ENCODE measurements at places on chromosomes 6 and 20.

GRCh38 chr20:32468860-32469259, 110.7 kb downstream of the ASXL1 start:
- no peak for DNase-seq

DNA sequence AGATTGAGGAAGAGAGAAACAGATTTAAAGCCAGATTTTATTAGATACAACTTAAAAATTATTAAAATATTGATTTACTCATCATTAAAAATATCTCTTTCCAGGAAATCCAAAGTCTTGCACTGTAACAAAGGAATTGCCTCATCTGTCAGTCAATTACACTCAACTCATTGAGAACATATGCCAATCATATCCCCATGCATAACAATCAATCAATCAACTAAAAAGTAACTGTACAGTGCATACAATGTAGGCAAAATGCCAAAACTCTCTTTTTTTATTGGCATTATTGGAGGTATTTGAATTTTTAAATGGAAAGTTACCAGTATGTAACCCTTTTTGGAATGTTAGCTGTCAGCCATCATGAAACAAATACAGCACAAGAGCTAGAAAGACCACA, 45.3 kb upstream of the FAM83B start:
- DNase-seq: no peak

DNA sequence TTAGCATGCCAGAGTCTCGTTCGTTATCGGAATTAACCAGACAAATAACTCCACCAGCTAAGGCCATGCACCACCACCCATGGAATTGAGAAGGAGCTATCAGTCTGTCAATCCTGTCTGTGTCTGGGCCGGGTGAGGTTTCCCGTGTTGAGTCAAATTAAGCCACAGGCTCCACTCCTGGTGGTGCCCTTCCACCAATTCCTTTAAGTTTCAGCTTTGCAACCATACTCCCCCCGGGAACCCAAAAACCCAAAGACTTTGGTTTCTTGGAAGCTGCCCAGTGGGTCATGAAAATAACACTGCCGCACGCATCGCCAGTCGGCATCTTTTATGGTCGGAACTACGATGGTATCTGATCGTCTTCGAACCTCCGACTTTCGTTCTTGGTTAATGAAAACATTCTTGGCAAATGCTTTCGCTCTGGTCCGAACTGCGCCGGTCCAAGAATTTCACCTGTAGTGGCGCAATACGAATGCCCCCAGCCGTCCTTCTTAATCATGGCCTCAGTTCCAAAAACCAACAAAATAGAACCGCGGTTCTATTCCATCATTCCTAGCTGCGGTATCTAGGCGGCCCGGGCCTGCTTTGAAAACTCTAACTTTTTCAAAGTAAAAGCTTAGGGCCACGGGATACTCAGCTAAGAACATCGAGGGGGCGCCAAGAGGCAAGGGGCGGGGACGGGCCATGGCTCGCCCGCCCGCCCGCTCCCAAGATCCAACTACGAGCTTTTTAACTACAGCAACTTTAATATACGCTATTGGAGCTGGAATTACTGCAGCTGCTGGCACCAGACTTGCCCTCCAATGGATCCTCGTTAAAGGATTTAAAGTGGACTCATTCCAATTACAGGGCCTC, 1958.5 kb upstream of the DEFB115 start:
- peak; percentile 37 for DNase-seq

DNA sequence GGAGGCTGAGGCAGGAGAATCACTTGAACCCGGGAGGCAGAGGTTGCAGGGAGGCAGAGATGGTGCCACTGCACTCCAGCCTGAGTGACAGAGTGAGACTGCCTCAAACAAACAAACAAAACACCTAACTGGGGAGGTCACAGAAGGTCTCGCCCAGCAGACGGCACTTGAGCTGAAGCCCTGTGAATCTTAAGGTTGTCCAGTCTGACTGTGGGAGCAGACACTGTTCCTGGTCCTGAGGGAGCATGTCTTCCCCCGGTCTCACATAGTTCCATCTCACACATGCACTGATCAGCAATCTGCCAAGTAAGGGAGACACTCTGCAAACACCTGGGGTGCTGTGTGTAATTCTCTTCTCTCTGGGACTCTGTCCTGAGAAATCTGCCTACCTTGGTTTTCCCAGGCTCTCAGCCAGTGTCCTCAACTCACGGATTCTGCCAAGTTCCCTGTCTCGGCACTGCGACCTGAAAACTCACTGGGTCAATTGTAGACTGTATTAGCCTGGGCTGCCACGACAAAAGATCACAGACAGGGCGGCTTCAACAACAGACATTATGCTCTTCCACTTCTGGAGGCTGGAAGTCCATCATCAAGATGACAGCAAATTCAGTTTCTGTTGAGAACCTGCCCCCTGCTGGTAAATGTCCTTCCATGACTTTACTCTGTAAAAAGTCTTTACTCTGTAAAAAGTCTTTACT, 94.3 kb downstream of the JPH2 start:
- peak; percentile 54 for DNase-seq

- DNase-seq: no peak
Measured at GRCh38 chr6:21436625-21437024, 156.9 kb upstream of the SOX4 start.

DNA sequence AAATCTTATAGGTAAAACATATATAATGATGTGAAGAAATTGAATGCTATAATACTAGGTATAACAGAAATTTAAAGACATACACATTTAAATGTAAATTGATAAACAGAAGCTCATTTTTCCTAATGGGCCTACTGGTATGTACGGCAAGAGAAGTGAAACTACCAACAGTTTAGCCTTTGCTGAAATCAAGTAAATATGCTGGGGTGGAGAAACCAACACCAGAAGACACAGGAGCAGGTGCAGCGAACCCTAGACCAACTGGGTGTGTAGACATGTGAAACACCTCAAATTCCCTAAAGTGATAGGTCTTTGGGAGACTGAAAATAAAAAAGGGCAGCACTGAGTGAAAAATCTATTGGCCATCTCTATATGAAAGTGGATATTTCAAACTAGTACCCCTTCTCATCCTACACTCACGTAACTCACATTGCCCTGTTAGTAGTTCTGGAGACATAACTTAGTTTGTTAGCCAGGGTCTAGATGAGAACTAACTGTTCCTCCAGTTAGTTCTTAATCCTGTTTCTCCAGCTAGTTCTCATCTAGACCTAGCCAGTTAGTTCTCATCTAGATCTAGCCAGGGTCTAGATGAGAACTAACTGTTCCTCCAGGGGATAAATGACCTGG, 53.1 kb downstream of the SLC35D3 start:
- no peak for DNase-seq

DNA sequence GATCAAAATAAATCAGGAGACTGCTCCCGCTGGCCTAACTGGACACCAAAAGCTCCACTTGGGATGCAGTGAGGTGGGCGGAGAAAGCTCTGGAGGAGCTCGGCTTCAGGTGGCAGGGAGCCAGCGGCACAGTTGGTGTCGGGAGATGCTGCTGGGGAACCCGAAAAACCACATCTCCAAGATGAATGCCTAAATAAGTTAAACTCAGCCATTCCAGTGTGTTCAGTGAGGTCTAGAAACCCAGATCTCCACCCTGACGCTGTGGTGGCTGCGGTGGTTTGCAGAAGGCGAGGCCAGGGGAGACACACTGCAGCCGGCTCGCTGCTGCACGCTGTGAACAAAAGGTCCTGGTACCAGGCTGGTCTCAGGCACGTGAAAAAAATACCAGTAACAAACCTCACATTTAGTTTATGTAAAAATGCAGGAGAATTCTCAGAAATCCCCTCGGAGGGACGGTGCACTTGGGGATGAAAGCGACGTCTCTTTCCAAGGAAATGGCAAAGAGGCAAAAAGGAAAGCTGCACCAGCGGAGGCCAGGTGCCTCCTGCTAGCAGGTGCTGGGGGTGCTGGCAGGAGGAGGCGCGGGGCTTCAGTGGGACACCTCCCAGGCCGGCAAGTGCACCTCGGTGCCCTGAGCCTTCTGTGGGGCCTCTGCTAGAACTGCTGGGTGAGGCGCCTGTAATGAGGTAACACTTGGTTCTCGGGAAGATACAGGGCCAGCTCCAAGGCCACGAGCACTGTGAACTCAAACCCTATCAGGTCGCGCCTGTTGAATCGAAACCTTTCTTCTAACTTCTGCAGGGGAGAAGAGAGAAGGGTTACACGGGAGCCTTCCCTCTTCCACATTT, 3.6 kb downstream of the RPS21 start:
- no peak for DNase-seq

- DNase-seq: peak; percentile 18
Measured at GRCh38 chr6:130946076-130946475, 117.0 kb downstream of the EPB41L2 start.

DNA sequence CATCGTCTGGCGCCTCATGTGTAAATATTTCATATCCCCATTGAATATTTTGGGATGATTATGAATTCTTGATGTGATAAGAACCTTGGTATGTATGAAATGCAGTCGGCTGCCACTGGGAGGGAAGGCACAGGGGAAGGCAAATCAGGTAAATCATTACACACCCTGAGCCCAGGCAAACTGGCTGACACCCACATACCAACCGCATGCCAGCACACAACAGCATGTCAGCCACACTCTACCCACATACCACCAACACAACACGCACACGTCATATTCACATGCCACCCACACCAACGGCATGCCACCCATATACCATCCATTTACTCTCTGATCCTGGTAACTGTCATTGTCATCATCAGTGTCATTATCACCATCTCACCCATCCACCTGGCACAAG, 28.3 kb upstream of the MDGA1 start:
- no peak for DNase-seq

- DNase-seq: peak; percentile 96
Measured at GRCh38 chr6:56642366-56643261, at the start of gene DST. Gene DST (minus strand): TSS chr6:56642889.

DNA sequence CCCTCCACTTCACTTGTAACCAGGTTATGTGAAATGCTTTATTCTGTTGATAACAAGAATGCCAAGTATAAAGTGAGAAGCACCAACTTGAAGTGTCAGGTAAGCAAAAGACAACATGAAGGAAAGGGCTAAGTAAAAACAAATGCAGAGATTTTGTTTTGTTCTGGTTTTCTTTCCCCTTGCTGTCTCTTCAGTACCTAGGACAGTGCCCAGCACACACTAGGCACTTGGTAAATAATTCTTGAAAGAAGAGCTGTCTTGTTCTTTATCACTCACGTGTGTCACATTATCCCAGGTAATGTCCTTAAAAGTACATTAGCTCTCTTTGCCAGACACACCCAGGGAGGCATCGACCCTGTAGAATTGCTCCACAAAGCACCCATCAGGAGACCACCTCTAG, 350.0 kb upstream of the IRAK1BP1 start:
- DNase-seq: no peak

- DNase-seq: no peak
Measured at GRCh38 chr20:625360-625932, 15.3 kb upstream of the TCF15 start.

DNA sequence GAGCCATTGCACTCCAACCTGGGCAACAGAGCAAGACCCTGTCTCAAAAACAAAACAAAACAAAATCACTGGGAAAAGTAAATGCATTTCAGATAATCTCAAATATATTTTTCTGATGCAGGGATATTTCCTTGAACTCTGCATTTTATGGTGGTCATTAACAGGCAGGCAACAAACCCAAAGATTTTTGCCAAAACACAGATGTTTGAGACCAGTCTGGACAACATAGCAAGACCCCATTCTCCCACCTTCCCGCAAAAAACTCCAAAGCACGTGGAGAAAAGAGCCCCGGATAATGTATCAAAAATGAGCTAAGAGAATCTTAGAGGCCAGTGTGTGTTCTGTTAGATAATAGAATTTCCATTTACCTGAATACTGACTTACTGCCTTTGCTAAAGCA, 44.3 kb downstream of the SLC9A8 start:
- DNase-seq: no peak

DNA sequence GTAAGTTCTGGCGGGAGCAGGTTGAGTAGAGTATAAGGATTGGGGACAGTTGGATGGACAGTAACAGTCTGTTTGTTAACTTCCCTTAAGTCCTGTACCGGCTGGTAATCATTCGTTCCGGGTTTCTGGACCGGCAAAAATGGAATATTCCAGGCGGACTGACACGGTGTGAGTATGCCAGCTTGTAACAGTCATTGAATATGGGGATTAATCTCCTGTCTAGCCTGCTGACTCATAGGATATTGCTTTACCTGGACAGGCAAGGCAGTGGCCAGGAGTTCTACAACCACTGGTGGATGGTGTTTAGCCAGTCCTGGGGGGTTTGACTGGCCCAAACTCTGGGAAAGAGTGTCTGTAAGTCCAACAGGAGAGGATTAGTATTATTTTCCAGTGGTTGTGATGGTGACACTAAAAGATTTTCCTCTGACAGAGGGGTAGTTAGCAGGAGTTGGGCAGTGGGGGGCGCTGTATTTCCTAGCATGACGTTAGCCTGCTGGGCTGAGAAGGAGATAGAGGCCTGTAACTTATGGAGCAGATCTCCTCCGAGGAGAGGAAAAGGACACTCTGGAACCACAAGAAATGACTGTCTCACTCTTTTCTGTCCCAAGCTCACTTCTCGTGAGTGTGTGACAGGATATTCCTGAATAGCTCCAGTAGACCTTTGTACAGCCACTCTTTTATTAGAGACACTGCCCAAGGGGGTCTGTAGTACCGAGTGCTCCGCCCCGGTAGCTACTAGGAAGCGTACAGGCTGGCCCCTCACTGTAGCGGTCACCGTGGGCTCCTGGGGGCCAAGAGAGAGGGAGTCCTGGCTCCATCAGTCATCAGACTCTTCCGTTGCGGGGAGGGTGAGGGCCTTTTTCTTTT, 152.2 kb downstream of the TRIM27 start:
- DNase-seq: no peak

- peak; percentile 47 for DNase-seq
Measured at GRCh38 chr6:139762587-139763031, 388.2 kb upstream of the CITED2 start.

- no peak for DNase-seq
Measured at GRCh38 chr6:104229057-104229456, 630.7 kb downstream of the HACE1 start.

Data from AG10803 (cell line).